Suprapubic skin (tissue), 4 donors: ENCODE measurements at places on chromosomes 4 and X. TPM values are rescaled to one million over a fixed set of nuclear protein-coding genes. Genes with fewer than 3 reads are reported as not detected.
A peak's percentile ranks its signal among the peaks of the same experiment; 100 is the strongest.

- H3K4me3 ChIP-seq: no peak overlapping the region
- H3K27me3 ChIP-seq: no peaks in the 10 kb centered on the region
- no peak overlapping the region for H3K27ac ChIP-seq
- H3K4me1 ChIP-seq: no peaks in the 10 kb centered on the region
- no peak for DNase-seq
Observed at GRCh38 chr4:59540311-59540710, 1659.8 kb upstream of the ADGRL3 start.

GRIA3 gene
- 0.29 TPM for total RNA-seq

TGIF2LX gene
- total RNA-seq: not detected

DNA sequence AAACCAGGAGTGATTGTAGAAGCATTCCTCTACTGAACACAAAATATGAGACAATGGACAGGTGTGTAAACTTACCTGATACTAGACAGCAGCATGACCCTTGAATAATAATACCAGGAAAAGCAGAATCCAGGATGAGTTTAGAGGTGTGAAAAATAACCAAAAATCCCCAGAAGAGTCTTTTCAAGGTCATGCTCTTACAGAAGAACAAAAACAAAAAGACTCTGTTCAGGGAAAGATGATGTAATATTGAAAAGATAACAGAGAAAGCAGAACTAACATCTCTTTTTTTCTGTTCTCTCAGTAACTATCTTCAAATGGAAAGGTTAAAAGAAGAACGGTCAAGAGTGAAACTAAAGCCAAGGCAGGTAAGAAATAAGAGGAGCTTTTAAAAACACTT, 14.0 kb upstream of the ARHGAP10 start:
- H3K4me1 ChIP-seq: peaks cover 3% of the 10 kb centered on the region
- no peak for DNase-seq
- H3K27me3 ChIP-seq: no peaks in the 10 kb centered on the region
- H3K4me3 ChIP-seq: no peak overlapping the region

GRCh38 chrX:20056704-20057103, 60.0 kb downstream of the MAP7D2 start:
- H3K4me1 ChIP-seq: no peaks in the 10 kb centered on the region
- H3K36me3 ChIP-seq: no peaks in the 10 kb centered on the region
- no peak overlapping the region for H3K4me3 ChIP-seq
- H3K27me3 ChIP-seq: no peaks in the 10 kb centered on the region
- no peak for DNase-seq
- no peak overlapping the region for H3K27ac ChIP-seq

DNA sequence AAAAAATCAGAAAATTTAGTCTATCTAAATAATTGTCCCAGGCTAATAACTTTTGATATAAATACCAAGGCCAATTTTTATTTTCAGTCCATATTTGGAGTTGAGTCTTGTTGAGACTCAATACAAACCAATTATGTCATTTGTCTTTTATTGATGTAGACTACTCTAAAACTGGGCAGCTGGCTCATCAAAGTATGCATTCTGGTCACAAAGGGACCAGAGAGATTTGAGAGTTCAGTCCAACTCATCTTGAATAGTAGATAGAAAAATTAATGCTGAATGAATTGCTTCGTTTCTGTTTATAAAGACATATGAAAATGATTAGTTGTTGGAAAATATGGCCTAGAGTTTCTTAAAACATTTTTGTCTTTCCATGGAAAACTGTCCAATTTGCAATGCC, 412.5 kb upstream of the KLHL4 start:
- H3K36me3 ChIP-seq: no peaks in the 10 kb centered on the region
- DNase-seq: no peak
- H3K27me3 ChIP-seq: no peaks in the 10 kb centered on the region
- no peak overlapping the region for H3K4me3 ChIP-seq
- no peaks in the 10 kb centered on the region for H3K4me1 ChIP-seq

GRCh38 chr4:139278912-139279759, 889 bp downstream of the MGARP start:
- peak overlapping the region; percentile 53 for H3K4me3 ChIP-seq
- no peak overlapping the region for H3K27ac ChIP-seq
- no peak for DNase-seq
- H3K36me3 ChIP-seq: no peaks in the 10 kb centered on the region
- peaks cover 15% of the 10 kb centered on the region for H3K4me1 ChIP-seq

TEX13B gene
- total RNA-seq: not detected
